Endothelial cell of umbilical vein (primary cell): ENCODE measurements at places on chromosomes 2 and 18. TPM values are rescaled to one million over a fixed set of nuclear protein-coding genes. Genes with fewer than 3 reads are reported as not detected.

- no peak for DNase-seq
- H3K4me3 ChIP-seq, result no peak overlapping the region
- H3K4me1 ChIP-seq, result no peaks in the 10 kb centered on the region
- H3K36me3 ChIP-seq, result no peaks in the 10 kb centered on the region
These were observed 543.7 kb downstream of the TRIB2 start for GRCh38 chr2:13260402-13260801.

DNA sequence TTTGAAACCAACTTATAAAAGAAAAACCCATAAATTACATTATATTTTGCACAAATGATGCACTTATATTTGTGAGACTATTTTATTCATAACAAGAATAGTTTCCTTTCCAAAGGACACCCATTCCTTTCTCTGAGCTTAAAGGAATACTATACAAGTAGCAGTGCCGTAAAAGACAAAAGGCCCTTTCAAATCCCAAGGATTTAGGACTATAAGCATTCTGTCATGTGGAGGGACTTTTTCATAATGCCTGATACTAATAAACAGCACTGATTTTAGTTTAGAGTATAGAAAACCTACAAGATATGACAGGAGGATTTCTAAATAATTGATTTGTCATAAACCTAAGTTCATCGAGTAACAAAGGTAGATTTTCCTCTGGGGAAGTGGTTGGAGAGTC lies 1134.2 kb upstream of the ZEB2 start:
- no peaks in the 10 kb centered on the region for H3K4me1 ChIP-seq
- no peak overlapping the region for H3K27ac ChIP-seq
- H3K27me3 ChIP-seq, result no peaks in the 10 kb centered on the region
- no peak for DNase-seq
- no peaks in the 10 kb centered on the region for H3K36me3 ChIP-seq
- no peak overlapping the region for H3K4me3 ChIP-seq

The ANKRD44 gene
- 6.1 and 8.1 TPM in 2 replicates for total RNA-seq

The HOXD12 gene
- total RNA-seq, result not detected in 2 replicates
